ENCODE measurements at places on chromosomes 7 and 10.

GRCh38 chr7:2843711-2844152, 376 bp downstream of the GNA12 start:
- peak overlapping the region; percentile 72 for H3K4me3 ChIP-seq
- no peak for DNase-seq
- H3K4me1 ChIP-seq = peaks cover 40% of the 10 kb centered on the region
- H3K27ac ChIP-seq = no peak overlapping the region
- H3K36me3 ChIP-seq = peaks cover 11% of the 10 kb centered on the region

- H3K4me3 ChIP-seq = no peak overlapping the region
- H3K4me1 ChIP-seq = no peaks in the 10 kb centered on the region
- H3K36me3 ChIP-seq = no peaks in the 10 kb centered on the region
- DNase-seq = no peak
- no peak overlapping the region for H3K27ac ChIP-seq
Measured at GRCh38 chr7:95269640-95270039, 54.7 kb downstream of the PON1 start.

GRCh38 chr10:59895629-59896116, 10.7 kb downstream of the CCDC6 start:
- peaks cover 18% of the 10 kb centered on the region for H3K36me3 ChIP-seq
- no peak overlapping the region for H3K27ac ChIP-seq
- H3K4me3 ChIP-seq = no peak overlapping the region
- H3K4me1 ChIP-seq = peaks cover 34% of the 10 kb centered on the region

GRCh38 chr7:81584667-81585066, 185.2 kb downstream of the HGF start:
- no peak for DNase-seq
- H3K4me1 ChIP-seq = no peaks in the 10 kb centered on the region
- H3K36me3 ChIP-seq = no peaks in the 10 kb centered on the region
- H3K27me3 ChIP-seq = no peaks in the 10 kb centered on the region
- H3K4me3 ChIP-seq = no peak overlapping the region
- H3K27ac ChIP-seq = no peak overlapping the region

GRCh38 chr10:128001849-128002248, 94.9 kb downstream of the PTPRE start:
- H3K27me3 ChIP-seq = peaks cover 9% of the 10 kb centered on the region
- no peak overlapping the region for H3K4me3 ChIP-seq
- H3K36me3 ChIP-seq = no peaks in the 10 kb centered on the region
- DNase-seq = no peak
- H3K4me1 ChIP-seq = peaks cover 4% of the 10 kb centered on the region
- H3K27ac ChIP-seq = no peak overlapping the region

Data from naive thymus-derived CD8-positive, alpha-beta T cell (primary cell).